AG04450 (cell line): ENCODE measurements at places on chromosomes 12 and 14. TPM values are rescaled to one million over a fixed set of nuclear protein-coding genes. Genes with fewer than 3 reads are reported as not detected.

DNA sequence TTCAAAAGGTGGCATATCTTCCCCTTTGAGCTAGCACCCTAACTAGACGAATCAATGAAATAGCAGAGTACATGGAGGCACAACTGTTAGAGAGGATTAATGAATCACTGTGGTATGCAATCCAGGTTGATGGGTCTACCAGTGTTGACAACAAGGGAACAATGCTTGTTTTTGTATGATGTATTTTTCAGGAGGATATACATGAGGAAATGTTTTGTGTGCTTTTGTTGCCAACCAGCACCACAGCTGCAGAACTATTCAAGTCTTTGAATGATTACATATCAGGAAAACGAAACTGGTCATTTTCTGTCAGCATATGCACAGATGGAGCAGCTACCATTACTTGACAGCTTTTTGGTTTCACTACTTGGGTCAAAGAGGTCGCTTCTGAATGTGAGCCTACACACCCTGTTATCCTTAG is 142.6 kb downstream of the GPHN start:
- no peak for DNase-seq

DNA sequence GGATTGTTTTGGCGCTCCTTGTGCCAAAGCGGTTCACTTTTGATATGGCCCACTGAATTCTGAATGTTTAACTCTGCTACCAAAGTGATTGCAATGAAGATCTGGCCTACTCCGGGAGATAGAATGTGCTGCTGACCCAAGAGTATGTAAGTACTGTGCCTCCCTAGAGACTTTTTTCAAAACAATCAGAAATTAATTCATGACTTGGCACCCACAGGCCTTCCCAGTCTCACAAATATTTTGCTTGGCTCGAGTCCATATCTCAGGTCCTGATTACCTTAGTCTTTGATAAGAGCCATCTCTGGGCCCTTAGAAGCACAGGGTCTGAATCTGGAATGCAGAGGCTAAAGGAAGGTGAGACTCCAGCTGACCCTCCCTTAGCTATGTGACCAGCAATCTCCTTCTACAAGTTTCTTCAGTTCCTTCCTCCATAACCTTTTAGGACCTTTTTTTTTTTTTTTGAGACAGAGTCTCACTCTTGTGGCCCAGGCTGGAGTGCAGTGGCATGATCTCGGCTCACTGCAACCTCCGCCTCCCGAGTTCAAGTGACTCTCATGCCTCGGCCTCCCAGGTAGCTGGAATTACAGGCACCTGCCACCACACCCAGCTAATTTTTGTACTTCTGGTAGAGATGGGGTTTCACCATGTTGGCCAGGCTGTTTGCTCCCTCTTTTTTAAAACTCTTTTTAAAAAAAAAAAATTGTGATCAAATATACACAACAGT is 49.5 kb upstream of the METAP2 start:
- no peak for DNase-seq

GRCh38 chr14:25622763-25623162 is 572.8 kb upstream of the STXBP6 start:
- no peak for DNase-seq

GRCh38 chr14:95047754-95048153 is 109.6 kb downstream of the DICER1 start:
- no peak for DNase-seq

- DNase-seq = no peak
Observed at GRCh38 chr14:76672123-76672522, 89.1 kb upstream of the VASH1 start.

DNA sequence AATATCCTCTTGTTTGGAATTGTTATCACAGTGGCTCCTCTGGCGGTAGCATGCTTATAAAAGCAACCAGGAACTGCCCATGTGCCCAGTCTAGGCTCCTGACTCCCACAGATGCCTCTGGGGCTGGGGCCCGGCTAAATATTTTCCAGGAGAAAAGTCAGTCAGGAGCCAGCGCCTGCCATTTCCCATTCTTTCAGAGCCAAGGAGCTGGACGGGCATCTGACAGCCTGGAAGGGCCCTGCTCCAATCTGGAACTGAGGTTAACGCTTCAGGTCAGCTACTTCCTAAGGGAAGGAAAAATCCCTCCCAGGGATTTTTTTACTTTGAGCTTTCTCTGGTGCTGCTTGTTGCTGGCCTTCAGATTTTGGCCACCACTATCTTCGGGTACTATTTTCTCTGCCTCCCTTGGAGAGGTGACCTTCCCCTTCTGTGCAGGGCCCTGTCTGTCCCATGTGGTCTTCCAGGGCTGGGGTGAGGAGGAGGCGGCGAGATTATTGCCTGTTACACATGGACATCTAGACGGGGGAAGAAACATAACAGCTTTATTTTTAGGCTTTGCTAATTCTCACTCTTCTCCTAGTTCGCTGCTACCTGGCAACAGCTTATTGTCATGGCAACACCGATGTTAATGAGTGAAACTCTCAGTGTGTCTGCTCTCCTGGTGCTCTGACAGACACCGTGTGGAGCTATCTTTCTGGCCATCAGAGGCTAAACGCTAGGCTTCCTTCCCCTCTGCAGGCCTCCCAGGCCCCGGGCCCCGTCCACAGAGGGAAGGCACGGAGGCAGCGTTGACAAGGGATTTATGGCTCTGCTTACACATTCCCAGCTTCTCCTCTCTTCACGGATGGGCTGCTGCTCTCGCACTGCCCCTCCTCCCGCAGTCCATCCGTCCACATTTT is 160.4 kb downstream of the CACNA1C start:
- no peak for DNase-seq

IL31 gene
- not detected in 2 replicates for polyA plus RNA-seq

OR4E2 gene
- polyA plus RNA-seq = not detected in 2 replicates

GPR84 gene
- polyA plus RNA-seq = not detected in 2 replicates
